ENCODE measurements at places on chromosomes 16 and 17. TPM values are rescaled to one million over a fixed set of nuclear protein-coding genes. Genes with fewer than 3 reads are reported as not detected.
A peak's percentile ranks its signal among the peaks of the same experiment; 100 is the strongest.

CYBC1 gene
- total RNA-seq: 47.4 TPM

DOC2A gene
- total RNA-seq: 0.19 TPM

DNA sequence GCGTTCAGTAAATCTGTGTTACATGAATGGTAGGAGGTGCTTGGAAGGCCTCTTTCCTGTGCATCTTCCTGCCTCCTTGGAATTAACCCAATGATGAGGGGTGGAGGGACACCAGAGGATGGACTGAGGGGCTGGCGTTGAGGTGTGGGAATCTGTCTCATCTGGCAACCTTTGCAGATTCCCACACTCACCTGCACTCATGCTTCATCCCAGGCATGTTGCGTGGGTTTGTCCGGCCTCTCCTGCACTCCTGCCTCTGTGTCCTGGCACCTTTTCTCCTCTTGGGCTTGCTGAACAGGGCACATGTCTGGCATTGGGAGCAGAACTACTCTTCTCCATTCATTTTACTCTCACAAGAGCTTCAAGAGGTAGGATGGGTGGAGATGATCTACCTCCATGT is 3.1 kb upstream of the IGFBP4 start:
- DNase-seq: no peak

GRCh38 chr17:39196241-39196807 is 1.1 kb downstream of the CACNB1 start:
- no peak for DNase-seq

DNA sequence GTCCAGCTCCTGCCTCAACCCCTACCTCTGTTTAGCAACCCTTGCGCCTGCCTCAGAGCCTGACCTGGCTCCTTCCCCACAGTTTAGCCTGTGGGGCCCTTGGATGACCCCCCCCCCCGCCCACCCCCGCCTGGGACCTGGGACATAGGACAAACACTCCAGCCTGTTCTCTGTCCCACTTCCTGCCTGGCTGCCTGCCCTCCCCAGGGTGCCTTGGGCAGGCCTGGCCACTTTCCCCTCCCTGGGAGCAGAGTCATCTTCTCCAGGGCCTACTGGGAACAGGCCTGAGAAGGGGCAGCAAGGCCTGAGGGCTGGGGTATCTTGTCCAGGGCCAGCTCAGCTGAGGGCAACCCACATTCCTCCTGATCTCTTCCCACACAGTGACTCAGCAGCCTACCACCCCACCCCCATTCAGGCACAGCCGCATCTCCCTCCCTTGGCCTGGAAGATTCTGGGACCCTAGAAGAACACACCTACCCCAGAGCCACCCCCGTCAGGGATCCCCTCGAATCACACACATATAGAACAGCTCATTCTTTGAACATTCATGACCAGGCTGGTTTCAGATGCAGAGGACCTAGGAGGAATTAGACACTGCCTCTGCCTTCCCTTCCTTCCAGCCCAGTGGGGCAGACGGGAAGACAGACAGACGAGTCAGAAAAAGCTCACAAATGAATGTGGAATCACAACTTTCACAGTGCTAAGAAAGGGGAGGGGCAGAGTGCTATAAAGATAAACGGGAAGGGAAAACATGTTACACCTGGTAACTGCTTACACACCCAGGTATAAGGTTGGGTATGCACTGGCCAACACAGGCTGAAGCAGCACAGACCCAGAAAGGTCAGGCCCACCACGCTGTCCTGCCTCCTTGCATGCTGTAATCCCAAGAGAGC is 6.0 kb downstream of the FHOD1 start:
- DNase-seq: peak; percentile 93

- no peak for DNase-seq
Measured at GRCh38 chr16:78096386-78096785, 3.1 kb upstream of the WWOX start.

DNA sequence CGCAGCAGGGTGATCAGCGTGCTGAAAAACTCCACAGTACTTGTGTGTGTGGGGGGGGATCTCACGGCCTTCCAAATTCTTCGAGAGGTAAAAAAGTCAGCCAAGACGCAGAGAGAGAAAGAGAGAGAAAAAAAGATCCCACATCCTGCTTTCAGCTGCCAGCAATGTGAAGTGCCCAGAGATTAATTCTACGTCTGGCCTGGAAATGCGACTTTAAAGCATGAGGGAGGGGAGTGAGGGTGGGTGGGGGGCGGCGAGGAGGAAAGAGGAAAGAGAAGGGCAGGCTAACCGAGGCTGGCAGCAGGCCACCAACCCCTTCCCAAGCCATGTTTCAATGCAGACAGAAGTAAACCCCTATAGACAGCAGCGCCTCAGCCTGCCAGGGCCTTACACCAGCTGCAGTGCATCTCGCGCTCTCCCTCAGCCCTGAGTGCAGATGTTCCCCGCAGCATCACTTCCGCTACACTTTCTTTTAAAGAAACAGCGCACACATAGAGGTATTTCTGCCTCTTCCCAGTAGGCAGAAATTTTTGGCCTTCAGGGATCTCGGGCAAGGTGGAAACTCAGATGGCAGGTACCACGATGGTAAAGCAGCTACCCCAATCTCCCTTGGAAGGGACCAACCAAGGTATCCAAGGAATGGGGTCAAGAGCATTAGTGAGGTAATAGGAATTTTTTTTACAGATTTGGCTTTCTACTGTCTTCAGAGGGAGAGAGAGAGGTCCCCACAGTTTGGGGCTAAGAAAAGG is 87.8 kb downstream of the SMG6 start:
- peak; percentile 80 for DNase-seq

- no peak for DNase-seq
Measured at GRCh38 chr16:21037736-21038135, 112.9 kb downstream of the DNAH3 start.

Measured in HFFc6 (cell line).